ENCODE measurements at places on chromosomes 2 and 18.

- no peak for DNase-seq
Observed at GRCh38 chr2:161604901-161605300, 19.3 kb upstream of the SLC4A10 start.

- no peak for DNase-seq
Observed at GRCh38 chr2:37489041-37489456, 144.6 kb downstream of the QPCT start.

- no peak for DNase-seq
Observed at GRCh38 chr2:231321556-231322334, 73.8 kb upstream of the B3GNT7 start.

DNA sequence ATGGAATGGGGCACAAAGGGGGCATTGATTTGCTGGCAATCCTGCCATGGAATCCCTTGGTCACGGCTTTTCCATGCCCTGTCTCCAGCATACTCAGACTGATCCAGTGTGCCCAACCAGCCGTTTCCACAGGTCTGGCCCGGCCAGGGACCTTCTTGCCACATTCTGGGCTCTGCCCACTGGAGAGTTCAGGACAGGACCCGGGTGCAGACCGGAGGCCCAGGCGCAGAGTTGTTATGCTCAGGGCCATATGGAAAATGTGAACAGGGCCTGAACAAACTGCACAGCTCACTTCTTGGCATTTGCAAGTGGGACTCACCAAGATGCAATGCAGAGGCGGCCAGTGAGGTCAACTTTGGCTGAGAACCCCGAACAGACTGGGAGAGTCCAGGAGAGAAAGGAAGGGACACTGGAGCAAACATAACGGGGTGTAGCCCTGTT lies 15.6 kb upstream of the ASAP2 start:
- DNase-seq = no peak

GRCh38 chr2:160293391-160294091 lies 93.5 kb upstream of the ITGB6 start:
- no peak for DNase-seq

- no peak for DNase-seq
Observed at GRCh38 chr18:78662879-78663278, 316.7 kb upstream of the SALL3 start.

DNA sequence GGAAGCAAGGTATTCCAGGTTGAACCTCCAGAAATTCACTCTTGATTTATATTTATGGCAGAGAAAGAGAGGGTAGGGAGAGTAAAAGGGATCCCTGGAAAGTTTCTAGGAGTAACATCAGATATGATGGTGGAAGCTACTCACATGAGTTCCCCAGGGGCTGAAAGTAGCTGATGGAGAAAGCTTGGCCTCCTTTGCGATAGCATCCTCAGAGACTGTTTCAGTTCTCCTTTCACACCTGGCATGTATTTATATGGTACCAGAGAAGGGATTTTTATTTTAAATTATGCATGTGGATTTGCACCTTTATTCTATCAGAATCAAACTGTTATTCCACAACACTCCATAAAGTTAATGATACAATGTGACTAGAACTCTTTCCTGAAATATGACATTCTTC lies 126.3 kb upstream of the OSR1 start:
- DNase-seq = no peak

DNA sequence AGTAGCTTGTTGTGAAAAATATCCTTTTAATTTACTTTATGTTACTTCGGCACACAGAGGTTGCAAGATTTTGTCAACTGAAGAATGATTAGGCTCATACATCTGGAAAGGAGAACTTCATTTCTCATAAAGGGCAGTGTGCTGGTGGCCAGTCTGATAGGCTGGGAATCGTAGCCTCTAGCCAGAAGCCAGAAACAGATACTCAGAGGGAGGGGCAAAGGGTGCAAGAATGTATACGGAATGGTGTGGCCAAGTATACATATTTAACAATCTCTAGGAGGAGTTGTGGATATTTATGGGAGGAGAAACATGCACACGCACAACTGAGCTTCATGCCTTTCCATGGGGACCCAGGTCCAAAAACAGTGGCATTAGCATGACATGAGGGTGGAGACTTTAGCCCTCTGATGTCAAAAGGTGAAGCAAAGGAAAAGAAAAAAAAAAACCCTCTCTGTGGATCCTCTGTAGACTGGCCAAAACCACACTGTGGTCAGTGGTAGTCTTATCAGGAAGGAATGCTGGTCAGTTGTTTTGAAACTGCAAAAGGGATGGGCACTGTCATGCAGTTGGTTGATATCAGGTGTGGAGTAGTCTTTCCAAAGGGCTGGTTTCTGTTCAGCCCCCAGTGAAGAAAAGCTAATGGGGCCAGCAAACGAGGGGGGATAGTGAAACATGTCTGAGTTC lies 34.9 kb upstream of the APCDD1 start:
- DNase-seq = no peak

- no peak for DNase-seq
Observed at GRCh38 chr2:241599615-241600014, 37.3 kb downstream of the THAP4 start.

DNA sequence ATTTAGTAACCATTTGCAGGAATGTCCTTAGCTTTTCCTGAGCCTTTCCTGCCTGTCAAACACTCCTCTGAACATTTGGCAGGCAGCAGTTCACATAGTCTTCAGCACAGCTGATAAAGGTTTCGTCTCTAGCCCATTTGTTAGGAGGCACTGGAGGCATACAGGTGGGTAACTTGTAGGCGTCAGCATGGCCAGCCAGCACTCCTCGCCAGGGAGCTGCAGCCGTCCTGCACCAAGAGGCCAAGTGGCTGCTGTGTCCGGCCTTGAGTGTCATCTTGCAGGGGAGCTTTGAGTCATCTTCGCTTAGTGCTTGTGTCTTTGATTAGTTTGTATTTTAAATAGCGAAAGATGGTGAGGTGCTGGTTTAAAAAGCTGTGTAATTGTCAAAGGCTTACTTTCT lies 120.3 kb upstream of the NFATC1 start:
- DNase-seq = no peak

DNA sequence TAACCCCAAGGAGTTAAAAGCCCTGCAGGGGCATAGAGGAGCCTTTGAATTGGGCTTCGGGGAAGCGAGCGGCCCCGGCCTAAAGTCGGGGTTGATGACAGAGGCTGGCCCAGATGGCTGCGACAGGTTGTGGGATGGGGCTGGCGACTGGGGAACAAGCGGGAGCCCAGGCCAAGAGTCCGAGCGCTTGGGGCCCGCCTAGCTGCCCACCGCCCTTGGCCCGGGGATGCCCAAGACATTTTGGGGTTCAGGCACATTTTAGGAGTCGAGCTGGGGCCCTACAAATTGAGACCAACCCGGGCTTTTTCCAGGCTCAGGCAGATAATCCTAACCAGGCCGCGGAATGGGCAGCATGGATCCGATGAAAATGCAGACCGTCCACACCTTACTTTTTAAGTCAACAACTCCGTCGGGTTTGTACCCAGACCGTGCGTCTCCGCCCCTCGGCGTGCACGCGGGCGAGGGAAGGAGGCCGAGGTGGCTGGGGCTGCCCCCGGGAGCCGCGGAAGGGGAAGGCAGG lies 507 bp downstream of the RTKN start:
- DNase-seq = no peak

GRCh38 chr2:127176371-127177311 lies 43.5 kb downstream of the CYP27C1 start:
- no peak for DNase-seq

Data from NCI-H1092 (cell line).